ENCODE measurements at places on chromosomes 4 and X.

GRCh38 chrX:11367609-11368430, 74.6 kb downstream of the AMELX start:
- DNase-seq: peak; percentile 85

GRCh38 chr4:119774840-119775239, 146.2 kb upstream of the PDE5A start:
- DNase-seq: no peak

GRCh38 chr4:55445921-55446577, 50.3 kb downstream of the TMEM165 start:
- no peak for DNase-seq

- no peak for DNase-seq
These were observed 6.8 kb upstream of the SLC25A6 start for GRCh38 chrX:1398431-1399340.

DNA sequence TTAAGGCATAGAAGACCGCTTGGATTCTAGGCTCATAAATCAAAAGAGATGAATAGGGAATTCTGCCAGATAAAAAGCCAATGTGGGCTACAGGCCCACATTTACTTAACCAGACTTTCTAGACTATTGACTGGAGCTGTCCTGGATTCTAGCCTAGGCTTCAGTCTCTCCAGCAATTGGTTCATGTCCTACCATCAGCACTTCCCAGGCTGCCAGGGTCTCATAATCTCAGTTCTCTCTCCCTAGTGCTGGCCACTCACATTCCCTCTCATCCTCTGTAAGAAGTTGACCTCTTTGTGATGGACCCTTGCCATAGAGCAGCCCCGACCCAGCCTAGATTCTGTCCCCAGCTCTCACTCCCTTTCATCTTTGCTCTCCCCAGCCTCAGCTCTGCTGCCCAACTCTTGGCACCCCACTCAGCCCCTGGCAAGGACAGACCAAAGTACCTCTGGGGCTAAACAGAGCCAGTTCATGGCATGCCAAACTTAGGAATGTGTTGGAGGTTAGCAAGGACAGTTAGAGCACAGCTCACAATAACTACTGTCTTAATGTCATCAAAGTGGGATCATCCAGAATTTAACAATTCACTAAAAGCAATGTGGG, 396.2 kb downstream of the INPP4B start:
- DNase-seq: no peak

GRCh38 chr4:147846318-147847155, 114.6 kb downstream of the ARHGAP10 start:
- no peak for DNase-seq

DNA sequence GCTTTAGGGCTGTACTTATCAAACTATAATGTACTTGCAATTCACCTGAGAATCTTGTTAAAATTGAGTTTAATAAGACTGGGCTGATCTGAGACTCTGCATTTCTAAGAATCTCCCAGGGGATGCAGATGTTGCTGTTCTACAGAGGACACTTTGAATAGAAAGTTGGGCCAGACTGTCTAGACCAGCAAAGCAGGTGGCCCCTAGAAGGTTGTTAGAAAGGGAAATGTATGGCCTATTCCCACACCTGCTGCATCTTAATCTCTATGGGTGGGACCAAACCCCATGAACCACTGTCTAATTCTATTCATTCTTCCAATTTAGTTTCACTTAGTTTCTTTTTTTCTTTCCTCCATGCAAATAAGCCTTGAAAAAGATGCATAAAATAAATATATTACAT, 413.2 kb upstream of the TECRL start:
- DNase-seq: no peak

DNA sequence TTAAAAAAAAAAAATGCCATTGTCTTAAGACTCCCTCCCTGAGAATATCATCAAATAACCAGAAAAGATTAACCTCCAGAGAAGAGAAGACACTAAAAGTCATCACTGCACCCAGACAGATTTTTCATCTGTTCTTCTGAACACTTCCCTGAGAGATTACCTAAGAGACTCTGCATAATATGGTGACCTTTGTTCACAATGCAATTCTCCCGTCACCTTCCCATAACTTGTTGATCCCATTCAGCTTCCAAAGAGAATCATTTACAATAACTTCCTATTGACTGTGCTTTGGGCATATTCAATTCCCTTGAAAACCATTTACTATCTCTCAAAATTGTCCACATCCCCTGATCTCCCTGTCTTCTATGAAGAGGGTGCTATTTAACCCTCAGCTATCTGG, 85.1 kb upstream of the SMAD1 start:
- no peak for DNase-seq

GRCh38 chr4:105357258-105357980, 116.4 kb downstream of the PPA2 start:
- no peak for DNase-seq

- no peak for DNase-seq
These were observed 1.1 kb downstream of the SLC25A6 start for GRCh38 chrX:1390621-1391369.

DNA sequence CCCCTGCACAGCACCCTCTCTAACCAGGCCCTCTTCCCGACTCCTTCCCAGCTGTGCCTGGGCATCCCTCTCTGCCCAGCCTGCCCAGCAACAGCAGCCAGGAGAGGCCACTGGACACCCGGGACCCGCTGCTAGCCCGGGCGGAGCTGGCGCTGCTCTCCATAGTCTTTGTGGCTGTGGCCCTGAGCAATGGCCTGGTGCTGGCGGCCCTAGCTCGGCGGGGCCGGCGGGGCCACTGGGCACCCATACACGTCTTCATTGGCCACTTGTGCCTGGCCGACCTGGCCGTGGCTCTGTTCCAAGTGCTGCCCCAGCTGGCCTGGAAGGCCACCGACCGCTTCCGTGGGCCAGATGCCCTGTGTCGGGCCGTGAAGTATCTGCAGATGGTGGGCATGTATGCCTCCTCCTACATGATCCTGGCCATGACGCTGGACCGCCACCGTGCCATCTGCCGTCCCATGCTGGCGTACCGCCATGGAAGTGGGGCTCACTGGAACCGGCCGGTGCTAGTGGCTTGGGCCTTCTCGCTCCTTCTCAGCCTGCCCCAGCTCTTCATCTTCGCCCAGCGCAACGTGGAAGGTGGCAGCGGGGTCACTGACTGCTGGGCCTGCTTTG, 1.1 kb downstream of the AVPR2 start:
- DNase-seq: no peak
